ENCODE measurements at places on chromosomes 2 and 18. TPM values are rescaled to one million over a fixed set of nuclear protein-coding genes. Genes with fewer than 3 reads are reported as not detected.

GRCh38 chr2:7880566-7880965 lies 801.3 kb upstream of the ID2 start:
- no peak for DNase-seq

- DNase-seq = peak; percentile 57
These were observed 1.3 kb downstream of the LAPTM4A start for GRCh38 chr2:20050104-20050645.

DNA sequence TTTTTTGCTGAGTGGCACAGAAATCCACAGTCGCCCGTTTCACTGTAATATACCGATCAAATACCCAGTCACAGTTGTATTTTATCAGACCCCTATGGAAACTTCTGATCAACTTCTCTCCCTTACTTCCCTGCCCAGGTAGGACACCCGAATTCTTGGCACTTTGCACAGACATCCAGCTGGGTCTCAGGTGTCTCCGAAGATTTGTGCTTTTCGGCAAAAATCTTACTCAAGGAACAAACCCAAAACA lies 596 bp downstream of the MREG start:
- DNase-seq = no peak

DNA sequence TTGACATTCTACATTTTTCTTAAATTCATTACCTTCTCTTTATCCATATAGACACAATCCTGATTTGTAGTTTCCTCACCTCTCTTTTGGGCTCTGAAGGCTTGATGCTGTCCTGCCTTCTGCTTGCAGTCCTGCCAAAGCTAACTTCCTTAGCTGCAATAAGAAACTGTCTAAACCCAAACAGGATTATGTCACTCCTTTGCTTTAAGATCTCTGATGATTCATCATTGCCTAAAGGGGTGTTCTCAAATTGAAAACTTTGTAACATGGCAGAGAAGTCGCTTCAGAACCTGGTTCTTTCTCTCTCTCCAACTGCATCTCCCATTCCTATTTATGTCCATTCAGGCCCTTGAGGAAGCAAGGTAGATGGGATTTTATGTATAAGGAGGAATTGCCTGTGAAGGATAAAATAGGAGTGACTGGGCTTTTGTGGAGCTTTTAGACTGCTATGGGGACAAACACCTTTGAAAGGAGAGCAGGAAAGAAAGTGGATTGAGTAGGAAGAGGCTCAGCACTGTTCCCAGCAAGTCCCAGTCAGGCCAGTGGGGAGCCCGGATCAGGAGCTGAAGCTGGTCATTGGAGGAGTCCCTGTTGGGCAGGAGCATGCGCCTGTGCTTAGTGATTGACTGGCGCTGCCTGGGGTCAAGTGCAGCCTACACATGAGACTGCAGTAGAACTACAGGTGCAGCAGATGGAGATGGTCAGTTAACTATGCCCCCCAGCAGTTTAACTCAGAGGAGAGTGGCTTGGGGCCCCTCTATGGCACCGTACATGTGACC lies 390.6 kb downstream of the CTNNA2 start:
- no peak for DNase-seq

GRCh38 chr2:170391018-170391417 lies 213.1 kb downstream of the MYO3B start:
- no peak for DNase-seq

- no peak for DNase-seq
These were observed 16.2 kb upstream of the CLASP1 start for GRCh38 chr2:121665504-121665903.

DNA sequence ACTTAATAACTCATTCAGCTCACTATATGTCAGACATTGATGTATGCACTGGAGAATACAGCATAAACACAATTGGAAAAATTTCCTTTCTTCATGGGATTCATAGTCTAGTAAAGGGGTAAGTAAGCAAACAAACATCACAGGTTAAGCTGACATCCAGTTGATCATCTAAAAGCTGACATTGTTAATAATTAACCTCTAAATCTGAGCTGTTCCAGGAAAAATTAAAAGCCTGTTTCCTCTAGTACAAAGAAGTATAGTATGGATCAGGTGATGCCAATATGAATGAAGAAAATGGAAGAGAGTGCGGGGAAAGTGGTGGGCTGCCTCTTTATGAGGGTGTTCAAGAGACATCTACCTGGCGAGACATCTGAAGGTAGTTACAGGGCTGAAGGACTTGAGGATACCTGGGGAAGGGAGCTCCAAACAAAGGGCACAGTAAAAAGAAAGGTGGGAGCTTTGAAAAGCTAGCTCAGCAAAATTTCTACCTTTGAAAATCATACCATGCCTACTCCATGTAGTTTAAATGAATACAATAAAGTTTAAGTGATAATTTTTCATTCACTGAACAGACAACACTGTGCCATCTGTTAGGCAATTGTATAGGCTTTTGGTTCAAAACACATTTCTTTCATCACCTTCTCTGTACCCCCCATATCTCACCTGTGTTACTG lies 619.3 kb downstream of the TRIB2 start:
- DNase-seq = no peak

GRCh38 chr2:39120521-39120770 lies 405 bp downstream of the SOS1 start:
- DNase-seq = no peak

DNA sequence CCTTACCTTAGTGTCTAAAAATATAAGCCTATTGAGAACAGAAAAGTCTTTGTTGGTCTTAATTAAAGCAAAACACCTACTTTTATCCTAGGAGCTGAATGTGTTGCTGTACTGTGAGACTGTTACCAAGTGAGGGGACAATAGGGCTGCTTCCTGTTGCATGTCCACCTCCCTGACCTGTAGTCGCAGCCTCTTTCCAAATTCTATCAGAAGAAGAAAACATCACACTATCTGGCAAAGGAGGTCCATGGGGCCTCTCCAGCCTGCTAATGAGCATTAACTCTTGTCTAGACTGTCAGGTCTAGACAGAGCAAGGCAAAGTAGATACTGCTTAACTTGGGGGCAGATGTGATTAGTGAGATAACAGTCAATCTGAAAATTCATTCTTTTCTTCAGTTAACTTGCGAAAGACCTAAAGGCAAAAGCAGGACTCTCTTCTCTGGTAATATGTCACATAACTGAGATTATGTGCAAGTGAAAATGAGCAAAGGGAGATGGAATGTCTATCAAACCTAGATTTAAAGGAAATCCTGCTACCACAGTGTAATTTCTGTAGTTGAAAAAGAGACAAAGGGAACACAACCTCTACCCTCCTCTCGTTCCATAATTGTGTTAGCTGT lies 66.9 kb downstream of the CDH20 start:
- DNase-seq = no peak

GRCh38 chr2:28009732-28010131 lies 119.2 kb downstream of the BABAM2 start:
- DNase-seq = no peak

DNA sequence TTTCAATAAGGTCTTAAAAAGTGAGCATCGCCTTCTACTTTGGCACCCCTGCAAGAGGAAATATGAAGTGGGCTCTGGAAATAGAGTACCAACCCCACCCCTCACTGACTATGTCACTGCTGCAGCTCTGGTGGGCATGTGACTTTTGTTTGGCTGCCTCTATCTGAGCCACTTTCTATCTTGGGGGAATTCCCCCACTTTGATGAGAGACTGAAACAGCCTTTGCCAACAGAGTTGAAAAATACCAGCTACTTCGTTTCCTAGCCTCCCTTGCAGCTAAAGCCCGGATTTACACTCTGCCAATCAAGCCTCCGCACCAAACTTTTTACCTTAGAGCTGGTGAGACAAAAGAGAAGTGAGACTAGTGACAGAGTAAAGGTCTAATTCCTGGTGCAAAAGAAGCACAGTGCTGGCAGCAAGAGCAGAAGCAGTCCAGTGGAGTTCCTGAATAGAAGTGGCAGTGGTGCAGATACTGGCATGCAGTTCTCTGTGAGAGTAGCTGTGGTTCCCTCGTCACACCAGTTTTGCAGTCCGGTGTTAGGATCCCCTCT lies 12.0 kb upstream of the GALNT14 start:
- DNase-seq = no peak

DNA sequence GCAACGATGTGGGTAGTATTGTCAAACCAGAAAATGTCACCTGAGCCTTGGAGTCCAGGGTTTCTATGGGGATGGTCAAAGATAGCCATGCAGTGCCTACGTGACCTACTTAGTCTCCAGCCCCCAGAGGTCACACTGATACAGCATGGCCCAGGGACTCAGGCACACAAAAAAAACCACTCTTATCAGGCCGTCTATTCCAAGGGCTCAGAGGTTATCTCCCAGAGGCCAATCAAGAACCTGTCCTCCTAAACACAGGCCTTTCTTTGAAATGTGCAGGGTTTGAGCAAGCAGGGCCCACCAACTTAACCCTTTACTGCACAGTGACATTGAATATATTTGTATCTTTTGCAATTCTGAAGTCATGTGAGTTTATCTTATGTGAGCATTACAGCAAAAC lies 82.7 kb downstream of the MRO start:
- no peak for DNase-seq

GRCh38 chr2:202687276-202687675 lies 52.5 kb downstream of the FAM117B start:
- peak; percentile 64 for DNase-seq

DNA sequence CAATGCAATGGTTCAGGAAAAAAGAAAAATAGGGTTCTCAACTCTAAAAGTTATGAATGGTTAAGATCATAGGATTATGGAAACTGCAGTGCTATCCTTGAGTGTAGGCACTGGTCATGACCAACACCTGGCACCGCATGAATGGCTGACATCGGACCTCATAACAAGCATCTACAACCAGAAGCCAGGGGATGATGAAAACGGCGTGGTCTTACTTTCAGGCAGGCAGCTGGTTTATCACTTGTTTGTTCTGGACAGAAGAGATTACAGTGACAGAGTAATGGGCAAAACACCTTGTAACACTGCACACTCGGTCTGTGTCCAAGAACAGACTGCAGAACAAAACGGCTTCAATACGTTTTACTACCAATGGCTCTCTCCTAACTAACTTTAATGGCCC lies 132.8 kb downstream of the STK39 start:
- no peak for DNase-seq

- DNase-seq = no peak
These were observed 129.3 kb upstream of the STON1 start for GRCh38 chr2:48400553-48401164.

GRCh38 chr2:173898178-173898668 lies 67.0 kb downstream of the SP3 start:
- DNase-seq = no peak

DNA sequence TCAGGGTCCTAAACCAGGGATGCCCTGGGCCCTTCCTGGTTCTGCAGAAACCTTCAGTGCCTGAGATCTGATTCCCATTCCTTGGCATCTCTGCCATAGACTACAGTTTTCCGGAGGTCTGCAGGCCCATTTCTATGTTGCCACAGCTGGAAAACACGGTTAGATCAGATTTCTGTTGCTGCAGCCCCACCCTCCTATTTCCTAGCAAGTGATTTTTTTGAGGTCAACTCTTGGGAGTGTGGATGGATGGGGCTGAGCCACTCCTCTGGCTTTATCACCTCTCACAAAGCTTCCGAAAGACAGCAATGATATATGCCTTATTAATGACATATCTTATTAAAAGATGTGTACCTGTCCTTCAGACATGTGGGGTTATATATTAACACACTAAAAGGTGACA lies 56.3 kb downstream of the ZAP70 start:
- DNase-seq = no peak

- no peak for DNase-seq
These were observed 157.9 kb downstream of the PXDN start for GRCh38 chr2:1586251-1586922.

DNA sequence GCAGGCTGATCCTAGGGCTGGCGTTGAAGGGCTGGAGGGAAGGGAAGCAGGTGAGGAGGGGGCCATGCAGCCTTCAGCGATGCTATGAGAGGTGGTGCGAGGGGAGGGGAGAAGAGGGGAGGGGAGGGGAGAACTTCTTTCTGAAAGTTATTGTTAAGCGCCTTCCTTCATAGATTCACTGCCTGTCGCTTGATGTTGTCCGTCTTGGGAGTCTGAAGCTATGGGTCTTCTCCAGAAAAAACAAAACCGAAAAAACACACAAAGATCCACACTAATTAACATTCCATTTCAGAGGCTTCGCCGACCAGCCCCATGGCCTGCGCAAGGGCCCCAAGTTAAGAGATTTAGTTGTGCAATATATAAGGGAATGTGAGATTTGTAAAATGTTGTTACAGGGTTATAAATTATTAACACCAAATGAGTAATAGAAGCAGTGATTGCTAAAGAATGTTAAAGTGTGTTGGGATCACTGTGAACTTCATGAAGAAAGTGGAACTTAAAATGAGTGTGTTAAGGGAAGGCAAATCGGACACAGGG lies 758 bp downstream of the CFAP221 start:
- no peak for DNase-seq

DNA sequence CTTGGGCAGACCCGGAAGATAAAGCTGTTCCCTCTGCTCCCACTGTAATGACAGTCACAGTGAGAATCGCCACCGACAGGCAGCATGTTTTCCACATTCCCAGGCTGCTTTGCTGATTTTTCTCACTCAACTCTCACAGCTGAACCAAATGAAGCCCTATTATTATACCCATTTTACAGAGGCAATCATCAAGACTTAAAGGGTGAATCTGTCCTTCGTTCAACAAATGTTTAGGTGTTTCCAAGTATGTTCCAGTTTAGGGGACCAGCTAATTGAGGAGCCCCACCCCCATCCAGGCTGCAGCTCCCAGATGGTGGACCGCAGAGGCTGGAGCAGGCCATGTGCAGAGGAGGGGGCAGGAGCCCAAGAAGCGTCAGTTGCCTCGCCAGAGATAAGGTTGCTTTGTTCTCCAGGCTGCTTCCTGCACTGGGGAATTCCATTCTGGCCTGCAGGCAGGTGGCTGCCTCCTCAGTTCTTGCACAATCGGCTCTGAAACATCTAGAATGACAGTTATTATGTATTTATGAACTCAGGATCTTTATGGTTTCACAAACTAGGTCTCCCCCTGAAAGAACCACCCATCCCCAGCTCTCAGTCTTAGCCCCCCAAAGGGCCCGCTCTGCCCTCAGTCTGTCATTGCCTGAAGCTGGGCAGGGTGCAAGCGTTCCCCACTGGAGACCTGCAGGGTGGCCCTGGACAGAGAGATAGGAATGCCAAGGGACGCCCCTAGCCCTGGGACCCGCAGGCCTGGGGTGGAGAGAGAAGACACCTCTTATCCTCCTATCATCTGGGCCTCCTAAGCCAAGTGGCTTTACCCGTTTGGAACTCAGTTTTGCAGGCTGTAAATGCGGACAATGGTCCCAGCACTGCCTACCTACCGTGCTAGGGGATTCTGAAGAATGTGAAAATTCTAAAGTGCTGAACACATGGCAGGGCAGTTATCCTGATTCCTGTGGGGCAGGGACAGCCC lies 49.1 kb upstream of the MYCN start:
- peak; percentile 54 for DNase-seq

The SGPP2 gene
- not detected for total RNA-seq

The AQP12B gene
- total RNA-seq = not detected

The SERPINB3 gene
- total RNA-seq = not detected

The C1QL2 gene
- total RNA-seq = 0.03 TPM

The ALLC gene
- total RNA-seq = not detected

The DOK6 gene
- total RNA-seq = 0.18 TPM

The RGPD8 gene
- 3.3 TPM for total RNA-seq

The PRKAG3 gene
- total RNA-seq = not detected

Data from HT1080 (cell line).